ENCODE measurements at places on chromosomes 7 and 10. TPM values are rescaled to one million over a fixed set of nuclear protein-coding genes. Genes with fewer than 3 reads are reported as not detected.

DNA sequence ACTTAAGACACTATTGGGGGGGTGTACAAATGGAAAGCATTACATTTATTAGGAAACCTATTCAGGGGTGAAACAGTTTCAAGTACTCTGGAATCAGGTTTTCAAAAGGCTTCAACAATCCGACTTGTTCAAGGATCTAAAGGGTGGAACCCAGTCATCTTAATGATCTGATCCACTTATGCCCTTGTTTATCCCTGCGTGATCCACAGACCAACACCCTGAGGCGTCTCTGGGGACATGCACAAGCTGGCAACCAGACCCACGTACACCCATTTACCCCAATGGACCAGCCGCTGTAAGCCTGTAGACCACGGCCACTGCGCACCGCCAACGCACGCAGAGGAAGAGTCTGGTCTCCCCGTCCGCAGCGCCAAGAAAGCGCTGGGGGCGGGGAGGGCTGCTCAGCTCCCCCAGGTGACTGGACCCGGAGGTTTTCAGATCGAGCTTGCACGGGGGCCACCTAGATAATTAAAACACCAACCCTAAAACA lies 13.4 kb downstream of the HNRNPF start:
- H3K27me3 ChIP-seq = no peaks in the 10 kb centered on the region
- peak overlapping the region; percentile 100 for H3K27ac ChIP-seq
- peak overlapping the region; percentile 80 for H3K4me3 ChIP-seq
- no peak for DNase-seq
- H3K4me1 ChIP-seq = peaks cover 37% of the 10 kb centered on the region

DNA sequence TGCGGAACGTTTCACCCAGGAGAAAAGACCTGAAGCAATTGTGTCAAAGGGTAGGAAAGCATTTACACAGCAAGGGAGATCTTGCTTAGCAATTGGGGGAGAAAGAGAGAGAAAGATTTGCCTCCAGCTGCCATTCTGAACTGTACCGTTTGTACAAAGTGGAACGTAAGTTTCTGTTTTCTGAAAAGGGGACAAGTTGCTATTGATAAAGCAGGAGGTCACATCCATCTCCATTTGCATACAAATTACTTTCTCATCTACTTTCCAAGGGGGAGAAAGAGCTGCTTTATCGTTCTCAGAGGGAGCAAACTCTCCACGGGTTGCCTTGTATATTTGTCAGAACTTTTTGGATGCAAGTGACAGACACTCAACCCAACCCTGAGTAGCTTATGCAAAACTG lies 92.0 kb upstream of the CARD11 start:
- no peak overlapping the region for H3K4me3 ChIP-seq
- H3K4me1 ChIP-seq = no peaks in the 10 kb centered on the region
- DNase-seq = no peak

GRCh38 chr7:1223196-1223981 lies 9.3 kb upstream of the UNCX start:
- H3K4me3 ChIP-seq = no peak overlapping the region
- H3K27me3 ChIP-seq = peaks cover 94% of the 10 kb centered on the region
- no peak overlapping the region for H3K27ac ChIP-seq
- DNase-seq = no peak

GRCh38 chr7:7933915-7934526 lies 34.6 kb upstream of the GLCCI1 start:
- H3K27ac ChIP-seq = no peak overlapping the region
- H3K27me3 ChIP-seq = no peaks in the 10 kb centered on the region
- no peak overlapping the region for H3K4me3 ChIP-seq
- no peaks in the 10 kb centered on the region for H3K4me1 ChIP-seq

DNA sequence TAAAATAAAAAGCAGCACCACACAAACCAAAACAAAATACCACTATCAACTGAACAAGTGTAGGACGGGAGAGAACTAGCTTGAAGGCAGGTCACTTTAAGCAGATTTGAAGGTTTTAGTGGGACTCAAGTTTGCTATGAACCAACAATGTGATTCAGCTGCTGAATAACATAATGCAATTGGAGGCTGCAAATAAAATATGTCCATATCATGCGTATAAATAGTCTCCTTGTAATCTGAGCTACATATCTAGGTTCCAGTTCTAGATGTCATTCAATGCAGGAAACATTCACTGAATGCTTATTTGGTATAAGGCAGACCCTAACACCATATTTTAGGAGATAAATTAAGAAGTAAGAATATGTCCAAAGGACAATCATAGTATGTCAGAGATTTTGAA lies 81.4 kb upstream of the KCNIP2 start:
- no peaks in the 10 kb centered on the region for H3K4me1 ChIP-seq
- no peak for DNase-seq
- H3K36me3 ChIP-seq = peaks cover 8% of the 10 kb centered on the region
- no peaks in the 10 kb centered on the region for H3K27me3 ChIP-seq
- H3K27ac ChIP-seq = no peak overlapping the region

DNA sequence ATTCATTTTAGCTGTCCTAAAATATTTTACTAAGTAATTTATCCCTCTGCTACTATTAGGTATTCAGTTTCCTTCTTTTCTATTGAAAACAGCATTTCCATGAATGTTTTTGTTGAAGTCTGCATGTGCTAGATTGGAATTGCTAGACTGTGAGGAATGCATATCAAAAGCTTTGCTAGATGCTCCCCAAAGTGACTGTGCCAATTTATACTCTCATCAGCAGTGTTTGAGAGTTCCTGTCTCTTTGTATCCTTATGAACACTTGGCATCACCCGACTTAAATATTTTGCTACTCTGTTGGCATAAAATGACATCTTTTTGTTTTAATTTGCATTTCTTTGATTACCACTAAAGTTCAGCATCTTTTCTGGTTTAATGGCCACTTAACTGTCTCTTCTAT lies 45.0 kb upstream of the PRR15 start:
- H3K27ac ChIP-seq = no peak overlapping the region
- H3K36me3 ChIP-seq = peaks cover 9% of the 10 kb centered on the region
- no peaks in the 10 kb centered on the region for H3K27me3 ChIP-seq
- H3K4me3 ChIP-seq = no peak overlapping the region
- DNase-seq = no peak

The UNC5B gene
- 10.5 TPM for polyA plus RNA-seq

Data from large intestine (tissue), 12 donors.